A673 (cell line): ENCODE measurements at places on chromosomes 16 and 17. TPM values are rescaled to one million over a fixed set of nuclear protein-coding genes. Genes with fewer than 3 reads are reported as not detected.

The C16orf92 gene
- total RNA-seq: not detected in 2 replicates

The TBC1D3 gene
- total RNA-seq: not detected in 2 replicates

DNA sequence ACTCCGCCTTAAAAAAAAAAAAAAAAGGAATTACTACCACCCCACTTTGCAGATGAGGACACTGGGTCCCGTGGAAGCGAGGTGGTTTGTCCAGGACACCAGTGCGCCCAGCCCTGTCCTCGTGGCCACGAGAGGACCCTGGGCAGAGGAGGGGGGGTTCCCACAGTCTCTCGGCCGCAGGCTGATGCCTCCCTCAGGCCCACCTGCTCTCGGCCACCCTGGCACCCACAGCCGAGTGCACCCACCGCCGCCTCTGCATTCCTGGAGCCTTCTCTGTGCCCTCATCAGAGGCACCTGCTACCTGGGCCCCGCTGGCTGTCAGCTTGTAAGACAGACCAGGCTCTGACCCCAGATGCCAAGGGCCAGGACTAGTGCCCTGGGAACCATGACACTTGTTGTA is 28.1 kb upstream of the PVALEF start:
- no peaks in the 10 kb centered on the region for H3K27me3 ChIP-seq
- H3K4me1 ChIP-seq: peaks cover under 1% of the 10 kb centered on the region
- no peak overlapping the region for H3K27ac ChIP-seq
- DNase-seq: no peak
- no peak overlapping the region for H3K4me3 ChIP-seq

The ALDH3A1 gene
- total RNA-seq: 0.20 TPM in 1 of 2 replicates, not detected in the other

The CEMP1 gene
- total RNA-seq: not detected in 2 replicates

DNA sequence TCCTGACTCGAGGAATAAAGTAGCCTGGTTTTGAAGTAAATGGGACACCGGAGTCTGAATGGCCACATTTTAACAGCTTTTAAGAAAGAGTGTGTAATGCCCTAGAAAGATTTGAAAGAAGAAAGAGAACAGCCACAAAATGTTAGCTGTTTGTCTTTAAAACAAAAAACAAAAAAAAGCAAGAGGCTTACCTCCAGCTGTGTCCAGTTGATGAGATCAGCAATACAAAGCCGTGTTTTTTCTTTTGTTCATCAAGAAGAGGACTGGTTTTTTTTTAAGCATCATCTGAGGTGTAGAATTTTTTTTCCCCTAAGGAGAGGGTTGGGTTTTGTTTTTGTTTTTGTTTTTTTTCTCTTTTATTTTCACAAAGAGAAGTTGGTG is 58.8 kb downstream of the NKD1 start:
- no peaks in the 10 kb centered on the region for H3K4me1 ChIP-seq
- no peak for DNase-seq
- H3K27ac ChIP-seq: no peak overlapping the region
- H3K27me3 ChIP-seq: no peaks in the 10 kb centered on the region
- no peaks in the 10 kb centered on the region for H3K36me3 ChIP-seq

The CRYBA1 gene
- total RNA-seq: not detected in 2 replicates

The SEC14L5 gene
- total RNA-seq: 0.04 TPM in 1 of 2 replicates, not detected in the other

The TNK1 gene
- 0.90 and 1.1 TPM in 2 replicates for total RNA-seq

The TBX6 gene
- total RNA-seq: 0.49 and 0.85 TPM in 2 replicates

- H3K4me1 ChIP-seq: no peaks in the 10 kb centered on the region
- no peak overlapping the region for H3K27ac ChIP-seq
- H3K4me3 ChIP-seq: no peak overlapping the region
- H3K27me3 ChIP-seq: no peaks in the 10 kb centered on the region
These were observed 515.3 kb upstream of the CA10 start for GRCh38 chr17:52673791-52674190.
